ENCODE measurements at places on chromosomes 1 and 21.

GRCh38 chr1:67459068-67459467, 28.9 kb upstream of the SERBP1 start:
- no peak for DNase-seq

DNA sequence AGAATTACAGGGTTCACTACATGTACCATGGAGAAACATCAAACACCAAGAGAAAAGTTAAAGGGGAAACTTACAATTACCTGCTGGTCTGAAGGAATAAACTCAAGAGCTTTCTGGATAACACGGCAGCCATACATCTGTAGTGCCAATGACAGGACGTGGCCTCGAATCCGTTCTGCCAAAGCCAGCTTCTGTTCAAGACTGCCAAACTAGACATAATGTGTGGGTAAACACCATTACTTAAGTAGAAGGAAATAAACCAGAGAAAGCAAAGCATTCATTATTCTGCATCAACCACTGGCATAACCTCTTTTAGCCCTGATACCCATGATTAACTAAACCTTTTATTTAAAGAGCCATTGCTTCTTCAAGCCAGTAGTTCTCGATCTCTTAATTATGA, 41.5 kb upstream of the SDC3 start:
- DNase-seq = no peak

GRCh38 chr1:240294566-240294965, 202.9 kb downstream of the FMN2 start:
- DNase-seq = no peak

DNA sequence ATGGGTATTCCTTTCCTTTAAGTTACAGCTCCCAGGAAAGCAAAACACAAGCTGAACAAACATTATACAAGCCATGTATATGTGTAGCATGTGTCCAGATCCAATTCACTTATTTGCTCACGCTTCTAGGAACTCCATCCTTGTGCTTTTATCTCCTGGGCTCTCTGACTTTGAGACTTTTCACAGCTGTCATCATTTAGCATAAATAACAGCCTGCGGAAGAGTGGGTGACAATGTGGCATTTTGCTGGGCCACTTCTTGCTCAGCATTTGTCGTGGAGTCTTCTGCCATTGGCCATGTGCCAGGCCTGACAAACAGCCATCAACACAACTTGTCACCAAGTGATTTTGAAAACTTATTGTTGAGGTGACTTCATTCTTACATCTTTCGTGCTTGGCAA, 164.3 kb downstream of the KIF26B start:
- no peak for DNase-seq

DNA sequence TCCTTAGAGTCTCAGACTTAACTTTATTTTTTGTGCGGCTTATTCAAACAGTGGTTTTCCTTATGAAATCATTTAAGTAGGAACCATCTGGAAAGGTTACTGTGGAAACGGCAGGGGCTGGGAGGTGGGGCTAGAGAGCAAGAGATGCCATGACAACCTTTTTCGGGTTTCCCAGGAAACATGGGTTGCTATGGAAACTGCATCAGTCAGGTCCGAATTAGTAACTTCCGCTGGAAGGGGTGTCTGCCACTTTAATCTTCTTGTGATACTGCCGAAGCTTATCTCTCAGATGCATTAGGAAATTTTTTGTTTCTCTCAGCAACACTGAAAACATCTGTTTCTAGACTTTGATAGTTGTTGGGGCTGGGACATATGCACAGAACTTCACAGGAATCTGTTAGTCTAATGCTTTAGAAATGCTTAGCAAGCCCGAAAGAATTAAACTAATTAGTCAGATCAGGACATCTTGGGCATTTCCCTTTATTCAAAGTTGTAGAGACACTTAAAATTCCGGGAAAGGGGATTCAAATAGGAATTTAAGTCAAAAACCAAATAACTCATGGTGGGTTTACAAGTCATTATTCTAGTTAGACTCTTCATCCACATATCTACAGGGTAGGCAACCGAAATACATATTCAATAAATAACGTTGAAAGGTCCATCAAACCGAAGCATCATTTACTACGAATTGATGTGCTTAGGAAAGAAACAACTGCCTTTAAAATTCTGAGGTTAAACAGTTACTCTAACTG, 2.6 kb downstream of the KCNA3 start:
- DNase-seq = peak; percentile 39

- DNase-seq = no peak
Observed at GRCh38 chr1:11355559-11356475, 82.8 kb downstream of the UBIAD1 start.
